Naive thymus-derived CD8-positive, alpha-beta T cell (primary cell): ENCODE measurements at places on chromosomes 5 and 9. TPM values are rescaled to one million over a fixed set of nuclear protein-coding genes. Genes with fewer than 3 reads are reported as not detected.

EIF4E1B gene
- total RNA-seq = not detected

RGS7BP gene
- not detected for total RNA-seq

GRCh38 chr5:10441992-10442435, 335 bp downstream of the ROPN1L start:
- no peak for DNase-seq
- peak overlapping the region; percentile 87 for H3K4me3 ChIP-seq
- H3K27ac ChIP-seq = peak overlapping the region; percentile 4
- no peaks in the 10 kb centered on the region for H3K36me3 ChIP-seq

DNA sequence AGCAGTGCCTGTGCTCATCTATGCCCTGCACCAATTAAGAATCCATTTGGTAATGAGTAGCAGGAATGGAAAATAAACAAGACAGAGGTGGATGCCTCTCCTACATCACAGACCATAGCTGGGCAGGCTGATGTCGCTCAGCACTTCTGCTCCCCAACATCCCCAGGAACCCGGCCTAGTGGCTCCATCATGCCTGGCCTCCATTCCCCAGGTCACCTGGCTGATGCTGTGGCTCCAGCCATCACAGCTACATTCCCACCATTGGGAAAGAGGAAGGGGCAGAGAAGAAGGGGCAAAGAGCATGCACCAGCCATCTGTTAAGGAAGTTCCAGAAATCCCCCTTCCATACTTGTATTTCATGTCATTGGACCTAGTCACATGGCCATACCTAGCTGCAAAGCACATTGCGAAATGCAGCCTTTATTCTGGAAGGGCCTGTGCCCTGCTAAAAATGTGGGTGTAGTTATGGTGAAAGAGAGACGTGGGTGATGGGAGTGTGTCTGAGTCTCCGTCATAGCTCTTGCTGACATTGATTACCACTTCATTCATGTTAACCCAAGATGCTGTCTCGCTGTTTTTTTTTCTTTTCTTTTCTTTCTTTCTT, 86.1 kb upstream of the ADAMTS2 start:
- peaks cover 2% of the 10 kb centered on the region for H3K27me3 ChIP-seq
- H3K4me3 ChIP-seq = no peak overlapping the region
- H3K4me1 ChIP-seq = no peaks in the 10 kb centered on the region

DNA sequence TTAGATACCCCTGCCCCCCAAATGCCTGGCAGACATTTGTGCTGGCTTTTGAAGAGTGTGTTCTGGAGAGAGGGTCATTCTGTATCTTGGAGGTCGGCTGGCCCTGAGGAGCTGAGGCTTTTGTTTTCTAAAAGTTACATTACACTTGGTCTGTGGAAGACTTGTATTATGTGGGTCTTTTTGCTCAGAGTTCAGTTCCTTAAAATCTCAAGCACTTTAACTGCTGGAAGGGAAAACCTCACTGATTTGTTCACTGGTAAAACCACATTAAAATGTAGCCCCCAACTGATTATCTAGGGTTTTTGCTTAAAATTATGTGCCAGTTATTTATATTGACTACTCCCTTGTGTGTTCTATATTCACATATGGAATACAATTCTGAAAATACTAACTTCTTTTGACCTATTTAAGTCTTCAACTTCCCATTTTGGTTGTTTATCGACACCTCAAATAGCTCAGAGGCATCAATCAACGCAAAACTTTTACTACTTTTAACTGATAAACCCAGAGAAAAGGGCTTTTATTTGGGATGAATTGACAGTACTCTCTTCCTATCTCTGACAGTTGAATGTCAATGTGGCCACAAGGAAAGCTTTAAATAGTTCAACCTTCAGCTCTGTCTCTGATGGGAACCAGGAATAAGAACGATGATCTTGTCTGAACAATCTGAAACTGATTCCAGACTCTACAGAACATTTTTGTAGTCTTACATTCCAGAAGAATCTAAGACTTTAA, 54.0 kb upstream of the MAP3K1 start:
- H3K36me3 ChIP-seq = no peaks in the 10 kb centered on the region
- peaks cover 3% of the 10 kb centered on the region for H3K4me1 ChIP-seq
- DNase-seq = no peak
- H3K27me3 ChIP-seq = no peaks in the 10 kb centered on the region
- no peak overlapping the region for H3K4me3 ChIP-seq
- no peak overlapping the region for H3K27ac ChIP-seq

DNA sequence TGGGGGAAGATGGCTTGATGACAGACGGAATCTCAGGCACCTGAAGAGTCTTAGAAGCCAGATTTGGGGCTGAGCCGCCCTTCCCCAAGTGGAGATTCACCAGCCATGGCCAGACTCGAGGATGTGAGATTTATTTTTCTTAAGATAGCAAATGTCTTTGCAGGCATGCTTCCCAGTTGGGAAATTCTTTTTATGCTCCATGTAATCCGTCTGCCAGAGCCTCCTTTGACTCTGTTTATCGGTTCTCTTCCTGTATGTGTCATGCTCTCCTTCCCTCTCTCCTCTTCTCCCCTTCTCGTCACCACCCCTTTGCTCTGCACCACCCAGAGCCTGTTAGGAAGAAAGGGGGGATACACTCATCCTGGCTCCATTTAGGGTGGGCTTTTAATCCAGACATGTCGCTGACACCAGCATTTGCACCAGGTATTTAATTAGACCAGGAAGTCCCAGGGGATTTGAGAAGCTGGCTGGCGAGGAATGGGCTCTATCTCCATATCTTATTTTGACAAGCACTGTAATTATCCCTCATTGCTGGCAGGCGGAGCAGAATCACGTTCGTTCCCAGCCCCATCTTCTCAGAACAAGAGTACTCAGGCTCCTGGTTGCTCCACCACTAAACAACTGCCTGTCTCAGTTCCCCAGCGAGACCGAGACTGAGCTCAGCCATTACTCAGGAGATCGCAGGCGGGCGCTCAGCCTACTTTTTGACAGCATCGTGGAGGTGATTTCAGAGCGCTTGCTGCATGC, 50.9 kb downstream of the KCNIP1 start:
- DNase-seq = no peak
- H3K4me3 ChIP-seq = no peak overlapping the region
- no peaks in the 10 kb centered on the region for H3K4me1 ChIP-seq
- peaks cover 8% of the 10 kb centered on the region for H3K27me3 ChIP-seq
- no peak overlapping the region for H3K27ac ChIP-seq

DNA sequence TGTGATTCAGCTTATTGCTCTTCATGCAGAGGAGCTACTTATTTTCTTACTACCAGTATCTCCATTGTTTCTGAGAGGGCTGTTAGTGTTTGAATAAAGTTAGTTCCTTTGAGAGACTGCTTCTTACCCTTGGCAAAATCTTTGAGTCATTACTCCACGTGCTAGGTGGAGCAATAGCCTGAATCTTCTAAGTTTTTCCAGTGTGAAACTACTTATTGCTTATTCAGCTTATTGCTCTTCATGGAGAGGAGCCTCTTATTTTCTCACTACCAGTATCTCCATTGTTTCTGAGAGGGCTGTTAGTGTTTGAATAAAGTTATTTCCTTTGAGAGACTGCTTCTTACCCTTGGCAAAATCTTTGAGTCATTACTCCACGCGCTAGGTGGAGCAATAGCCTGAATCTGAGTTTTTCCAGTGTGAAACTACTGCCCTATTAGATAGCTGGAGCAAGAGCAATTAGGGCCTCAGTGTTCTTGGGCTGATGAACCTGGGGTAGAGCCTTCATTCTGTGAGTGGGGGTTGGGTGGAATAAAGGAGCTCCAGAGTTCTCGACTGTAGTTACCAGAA, 41.9 kb downstream of the GPBP1 start:
- H3K36me3 ChIP-seq = no peaks in the 10 kb centered on the region
- no peak overlapping the region for H3K4me3 ChIP-seq
- H3K27me3 ChIP-seq = no peaks in the 10 kb centered on the region

GRCh38 chr9:137227054-137227852, at the start of gene RNF224:
Gene RNF224 (plus strand): TSS chr9:137227502. CDS start chr9:137228336, 834 bp downstream.
- peaks cover 2% of the 10 kb centered on the region for H3K36me3 ChIP-seq
- peak; percentile 81 for DNase-seq
- no peak within 1 kb of the TSS for H3K4me3 ChIP-seq
- peaks cover 5% of the 10 kb centered on the region for H3K4me1 ChIP-seq

GRCh38 chr5:963310-963672, 45.3 kb upstream of the NKD2 start:
- H3K4me1 ChIP-seq = peaks cover 21% of the 10 kb centered on the region
- H3K27ac ChIP-seq = no peak overlapping the region
- peak overlapping the region; percentile 84 for H3K4me3 ChIP-seq

- no peaks in the 10 kb centered on the region for H3K27me3 ChIP-seq
- H3K4me3 ChIP-seq = peak overlapping the region; percentile 38
- H3K4me1 ChIP-seq = peaks cover 83% of the 10 kb centered on the region
- H3K27ac ChIP-seq = peak overlapping the region; percentile 94
These were observed 6.6 kb downstream of the GALNT10 start for GRCh38 chr5:154196955-154197652.

DNA sequence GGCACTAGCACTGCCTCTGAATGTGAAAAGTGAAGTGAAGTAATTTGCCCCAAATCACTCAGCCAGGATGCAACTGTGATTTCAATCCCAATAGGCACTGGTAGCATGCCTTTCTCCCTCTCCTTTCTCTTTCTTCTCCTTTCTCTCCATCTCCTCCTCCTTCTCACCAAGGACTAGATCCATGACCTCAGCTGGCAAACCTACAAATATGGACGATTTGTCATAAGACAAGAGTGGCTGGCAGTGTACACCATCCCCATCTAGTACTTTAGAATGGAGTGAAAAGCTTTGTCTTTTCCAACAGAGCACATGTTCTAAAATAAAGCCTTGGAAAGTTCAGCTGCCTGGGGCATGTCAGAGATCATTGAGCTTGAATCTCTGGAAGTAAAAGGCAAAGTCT, 574.7 kb upstream of the CLINT1 start:
- H3K36me3 ChIP-seq = peaks cover 3% of the 10 kb centered on the region
- no peak overlapping the region for H3K27ac ChIP-seq
- H3K4me3 ChIP-seq = peak overlapping the region; percentile 5

DNA sequence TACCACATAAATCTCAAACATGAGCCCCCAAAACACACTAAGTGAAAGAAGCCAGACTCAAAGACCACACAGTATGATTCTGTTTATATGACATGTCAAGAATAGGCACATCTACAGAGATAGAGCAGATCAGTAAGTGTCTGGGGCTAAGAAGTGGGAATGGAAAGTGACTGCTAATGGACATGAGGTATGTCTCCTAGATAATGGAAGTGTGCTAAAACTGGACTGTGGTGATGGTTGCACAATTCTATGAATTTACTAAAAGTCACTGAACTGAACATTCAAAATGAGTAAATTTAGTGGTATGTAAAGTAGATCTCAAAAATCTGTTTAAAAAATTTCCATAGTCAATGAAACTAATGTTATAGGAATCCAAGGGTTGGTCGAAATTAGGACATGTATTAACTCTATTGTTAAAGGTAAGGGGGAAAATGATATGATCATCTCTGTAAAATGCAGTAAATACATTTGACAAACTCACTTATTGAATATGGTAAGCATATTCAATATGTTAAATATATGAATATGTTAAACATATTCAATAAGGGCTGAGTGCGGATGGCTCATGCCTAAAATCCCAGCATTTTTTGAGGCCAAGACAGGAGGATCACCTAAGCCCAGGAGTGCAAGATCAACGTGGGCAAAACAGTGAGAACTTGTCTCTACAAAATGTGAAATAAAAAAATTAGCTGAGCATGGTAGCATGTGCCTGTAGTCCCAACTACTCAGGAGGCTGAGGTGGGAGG, 51.7 kb downstream of the NUP155 start:
- no peak overlapping the region for H3K4me3 ChIP-seq
- no peak overlapping the region for H3K27ac ChIP-seq
- H3K4me1 ChIP-seq = no peaks in the 10 kb centered on the region
- peaks cover 35% of the 10 kb centered on the region for H3K36me3 ChIP-seq
- no peak for DNase-seq

DNA sequence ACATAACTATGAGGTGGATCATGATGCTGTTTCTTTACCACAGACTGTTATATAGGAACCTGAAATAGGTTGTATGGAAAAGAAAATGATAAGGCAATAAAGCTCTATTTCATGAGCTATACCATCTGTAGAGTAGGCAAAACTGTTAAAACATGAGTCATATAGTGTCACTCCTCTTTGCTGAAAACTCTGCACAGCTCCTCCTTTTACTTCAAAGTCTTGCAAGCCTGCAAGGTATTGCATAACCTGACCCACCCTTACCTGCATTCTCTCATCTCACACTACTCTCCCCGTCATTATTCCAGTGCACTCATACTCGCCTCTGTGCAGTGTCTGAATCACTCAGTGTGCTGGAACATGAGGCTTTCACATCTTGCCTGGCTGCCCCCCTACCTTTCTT, 790.1 kb downstream of the EFNA5 start:
- H3K27me3 ChIP-seq = no peaks in the 10 kb centered on the region
- H3K36me3 ChIP-seq = no peaks in the 10 kb centered on the region
- no peak for DNase-seq
- no peaks in the 10 kb centered on the region for H3K4me1 ChIP-seq

DNA sequence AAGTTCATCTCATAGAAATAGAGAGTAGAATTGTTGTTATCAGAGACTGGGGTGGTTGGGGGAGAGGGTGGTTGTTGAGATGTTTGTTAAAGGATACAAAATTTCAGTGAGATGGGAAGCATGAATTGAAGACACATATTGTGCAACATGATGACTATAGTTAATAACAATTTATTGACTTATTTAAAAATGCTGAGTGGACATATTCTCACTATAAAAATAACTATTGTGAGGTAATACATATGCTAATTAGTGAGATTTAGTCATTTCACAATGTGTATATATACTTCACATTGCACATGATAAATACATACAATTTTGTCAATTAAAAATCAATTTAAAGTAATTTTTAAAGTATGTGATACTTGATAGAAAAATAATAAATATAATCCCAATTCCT, 722.5 kb upstream of the CHD1 start:
- H3K27me3 ChIP-seq = no peaks in the 10 kb centered on the region
- DNase-seq = no peak
- no peak overlapping the region for H3K27ac ChIP-seq
- no peaks in the 10 kb centered on the region for H3K36me3 ChIP-seq
- no peak overlapping the region for H3K4me3 ChIP-seq
- H3K4me1 ChIP-seq = no peaks in the 10 kb centered on the region

GRCh38 chr9:116073826-116074225, 79.8 kb upstream of the PAPPA start:
- no peak for DNase-seq
- H3K4me3 ChIP-seq = no peak overlapping the region
- no peak overlapping the region for H3K27ac ChIP-seq
- no peaks in the 10 kb centered on the region for H3K36me3 ChIP-seq
